ENCODE measurements at places on chromosomes 2 and 18. TPM values are rescaled to one million over a fixed set of nuclear protein-coding genes. Genes with fewer than 3 reads are reported as not detected.
A peak's percentile ranks its signal among the peaks of the same experiment; 100 is the strongest.

GRCh38 chr2:208025814-208026184 lies 472 bp upstream of the PLEKHM3 start:
- no peaks in the 10 kb centered on the region for H3K27me3 ChIP-seq
- H3K4me1 ChIP-seq, result peaks cover 28% of the 10 kb centered on the region
- DNase-seq, result no peak

DNA sequence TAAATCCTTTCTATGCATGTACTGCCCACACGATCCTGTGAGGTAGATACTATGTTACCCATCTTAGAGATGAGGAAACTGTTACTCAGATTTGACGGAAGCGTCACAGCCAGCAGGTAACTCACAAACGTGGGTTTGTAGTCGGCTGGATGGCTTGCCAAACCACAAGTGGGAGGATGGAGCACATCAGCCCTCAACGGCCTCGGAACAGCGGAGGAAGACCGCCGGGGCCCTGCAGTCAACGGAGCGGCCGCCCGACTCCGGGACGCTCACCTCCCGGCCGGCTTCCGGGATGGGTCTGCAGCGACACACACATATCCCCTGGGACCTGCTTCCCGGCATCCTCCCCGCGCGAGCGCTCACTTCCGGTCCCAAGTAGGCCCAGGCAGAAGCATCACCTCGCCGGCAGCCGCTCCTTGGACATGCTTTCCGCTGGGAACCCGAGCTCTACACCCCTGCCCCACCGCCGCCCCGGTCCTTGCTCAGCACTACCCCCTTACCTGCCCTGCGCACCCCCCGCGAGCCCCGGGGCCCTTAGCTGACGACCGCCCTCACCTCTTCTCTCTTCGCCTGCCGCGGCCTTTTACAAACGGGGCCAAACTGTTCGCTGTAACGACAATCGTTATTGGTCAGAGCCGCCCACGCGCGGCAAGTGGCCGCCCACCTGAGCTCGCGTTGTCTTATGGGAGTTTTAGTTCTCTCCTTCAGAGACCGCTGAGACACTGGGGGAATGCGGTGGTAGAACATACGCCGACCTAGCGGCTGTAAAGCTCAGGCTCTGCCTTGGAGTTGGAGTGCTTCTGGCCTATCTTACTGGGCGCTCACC lies at the start of gene C2orf42:
Gene C2orf42 (minus strand): TSS at position 602 of the 826 bp plus-strand sequence. CDS start 9,034 bp downstream, outside the sequence.
- peak within 1 kb of the TSS; percentile 89 for H3K4me3 ChIP-seq
- DNase-seq, result peak; percentile 94
- H3K4me1 ChIP-seq, result peaks cover 6% of the 10 kb centered on the region
- H3K27ac ChIP-seq, result peak within 1 kb of the TSS; percentile 99

- no peaks in the 10 kb centered on the region for H3K4me1 ChIP-seq
- no peaks in the 10 kb centered on the region for H3K36me3 ChIP-seq
- H3K4me3 ChIP-seq, result no peak overlapping the region
- H3K27me3 ChIP-seq, result no peaks in the 10 kb centered on the region
- DNase-seq, result no peak
- no peak overlapping the region for H3K27ac ChIP-seq
Observed at GRCh38 chr18:26317398-26317797, 91.2 kb downstream of the TAF4B start.

DNA sequence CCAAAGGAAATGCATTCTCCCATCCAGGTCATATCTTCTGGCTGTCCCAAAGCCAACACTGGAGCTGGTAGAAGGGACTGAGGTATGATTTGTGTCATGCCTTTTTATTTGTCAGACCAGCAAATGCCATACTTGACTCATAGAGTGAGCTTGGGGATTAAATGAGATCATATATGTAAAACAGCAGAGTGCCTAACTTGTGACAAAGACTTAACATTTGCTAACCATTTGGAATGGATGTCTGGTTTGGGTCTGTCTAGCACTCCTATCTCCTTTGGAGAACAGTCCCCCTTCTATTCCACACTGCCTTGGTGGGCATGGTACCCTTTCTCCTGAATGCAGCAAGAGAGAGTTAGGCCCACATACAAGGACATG lies 128.5 kb upstream of the LGALSL start:
- peaks cover 6% of the 10 kb centered on the region for H3K4me1 ChIP-seq
- no peak overlapping the region for H3K27ac ChIP-seq
- DNase-seq, result no peak
- H3K27me3 ChIP-seq, result no peaks in the 10 kb centered on the region
- no peak overlapping the region for H3K4me3 ChIP-seq

- H3K27ac ChIP-seq, result no peak overlapping the region
- no peaks in the 10 kb centered on the region for H3K36me3 ChIP-seq
- no peak for DNase-seq
- H3K4me3 ChIP-seq, result no peak overlapping the region
Observed at GRCh38 chr2:3179208-3179607, 198.4 kb downstream of the EIPR1 start.

DNA sequence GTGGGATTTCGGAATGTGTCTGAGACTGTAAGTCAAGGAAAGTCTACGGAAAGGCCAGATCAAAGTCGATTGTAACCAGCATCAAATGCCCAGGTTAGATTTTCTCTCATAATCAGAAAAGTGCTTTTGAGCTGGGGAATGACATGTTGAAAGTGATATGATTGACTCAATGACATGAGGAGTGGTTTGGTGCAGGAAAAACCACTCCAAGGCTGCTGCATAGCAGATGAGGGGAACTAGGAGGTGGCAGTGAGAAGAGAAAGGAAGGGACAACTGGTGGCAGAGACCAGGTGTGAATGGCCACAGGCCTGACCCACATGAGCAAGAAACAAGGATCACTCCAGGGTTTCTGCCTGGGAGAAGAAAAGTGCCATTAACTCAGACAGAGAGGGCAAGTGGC lies 822 bp downstream of the SLC35F6 start:
- no peaks in the 10 kb centered on the region for H3K36me3 ChIP-seq
- DNase-seq, result no peak
- H3K27me3 ChIP-seq, result no peaks in the 10 kb centered on the region
- peak overlapping the region; percentile 98 for H3K4me3 ChIP-seq
- H3K4me1 ChIP-seq, result peaks cover 44% of the 10 kb centered on the region
- H3K27ac ChIP-seq, result peak overlapping the region; percentile 93

DNA sequence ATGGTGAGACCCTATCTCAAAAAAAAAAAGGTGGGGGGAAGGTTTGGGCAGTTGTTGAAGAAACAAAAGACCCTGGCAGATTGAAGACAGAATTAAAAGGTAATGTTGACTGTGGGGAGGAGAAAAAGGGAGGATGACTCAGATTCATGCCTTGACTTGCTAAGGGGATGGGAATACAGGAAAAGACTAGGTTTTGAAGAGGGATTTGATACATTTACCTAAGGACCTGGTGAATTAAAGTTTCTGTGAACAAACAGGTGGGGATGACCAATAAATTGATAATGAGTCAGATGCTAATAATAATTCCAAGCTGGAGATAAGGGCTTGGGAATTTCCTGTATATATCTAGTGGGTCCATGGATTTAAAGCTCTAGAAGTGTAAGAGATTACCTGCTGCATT lies 27.6 kb downstream of the TTR start:
- H3K4me3 ChIP-seq, result no peak overlapping the region
- no peaks in the 10 kb centered on the region for H3K4me1 ChIP-seq
- H3K27ac ChIP-seq, result no peak overlapping the region
- H3K27me3 ChIP-seq, result no peaks in the 10 kb centered on the region
- H3K36me3 ChIP-seq, result no peaks in the 10 kb centered on the region

INPP1 gene
- 6.9 TPM for total RNA-seq

DNA sequence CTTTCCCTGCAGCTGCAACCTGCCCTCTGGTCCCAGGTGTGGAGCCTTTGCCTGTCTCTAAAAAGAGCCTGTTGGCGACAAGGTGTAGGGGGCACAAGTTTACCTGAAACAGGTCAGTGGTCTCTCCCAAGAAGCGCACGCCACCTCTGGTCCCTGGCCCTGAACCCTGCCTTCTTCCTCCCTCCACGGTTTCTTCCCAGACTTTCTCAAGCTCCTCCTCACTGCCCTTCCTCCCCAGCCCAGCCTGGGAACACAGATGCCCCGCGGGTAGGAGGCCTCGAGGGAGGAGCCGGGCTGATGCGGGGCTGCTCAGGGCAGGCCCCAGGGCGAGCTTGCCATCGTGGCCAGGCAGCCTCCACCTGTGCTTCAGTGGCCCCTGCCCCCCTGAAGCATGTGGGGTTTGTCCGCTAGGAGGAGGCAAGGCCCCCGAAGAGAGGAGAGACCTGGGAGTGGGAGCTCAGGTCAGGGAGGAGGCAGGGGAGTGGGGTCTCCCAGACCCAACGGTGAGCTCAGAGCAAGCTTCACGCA lies 89.5 kb downstream of the SMAD7 start:
- no peaks in the 10 kb centered on the region for H3K4me1 ChIP-seq
- no peak overlapping the region for H3K4me3 ChIP-seq
- no peaks in the 10 kb centered on the region for H3K27me3 ChIP-seq
- H3K36me3 ChIP-seq, result no peaks in the 10 kb centered on the region
- no peak for DNase-seq

DNA sequence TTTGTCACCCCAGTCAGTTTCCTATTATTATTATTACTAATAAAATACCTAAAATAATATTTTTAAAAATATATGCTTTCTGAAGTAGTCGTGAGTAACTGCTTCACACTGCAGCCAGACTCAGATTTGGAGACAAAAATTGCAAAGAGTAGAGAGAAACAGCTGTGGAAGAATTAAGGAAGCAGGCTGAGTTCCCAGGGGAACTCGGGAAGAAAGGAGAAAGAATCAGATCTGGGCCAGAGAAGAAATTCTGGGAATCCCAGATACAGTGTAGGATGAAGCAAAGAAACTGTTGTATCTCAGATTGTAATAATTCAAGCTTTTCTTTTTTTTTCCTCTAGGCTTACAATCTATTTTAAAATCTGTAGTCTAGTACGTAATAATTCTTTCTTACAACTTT lies 182.3 kb downstream of the FTCDNL1 start:
- no peaks in the 10 kb centered on the region for H3K4me1 ChIP-seq
- H3K27ac ChIP-seq, result no peak overlapping the region
- no peaks in the 10 kb centered on the region for H3K36me3 ChIP-seq
- DNase-seq, result no peak
- no peaks in the 10 kb centered on the region for H3K27me3 ChIP-seq
- H3K4me3 ChIP-seq, result no peak overlapping the region

MC2R gene
- not detected for total RNA-seq

GRCh38 chr2:120262761-120263428 lies 10.2 kb downstream of the RALB start:
- no peak for DNase-seq
- H3K4me1 ChIP-seq, result peaks cover 2% of the 10 kb centered on the region
- no peaks in the 10 kb centered on the region for H3K36me3 ChIP-seq
- H3K27ac ChIP-seq, result no peak overlapping the region

DNA sequence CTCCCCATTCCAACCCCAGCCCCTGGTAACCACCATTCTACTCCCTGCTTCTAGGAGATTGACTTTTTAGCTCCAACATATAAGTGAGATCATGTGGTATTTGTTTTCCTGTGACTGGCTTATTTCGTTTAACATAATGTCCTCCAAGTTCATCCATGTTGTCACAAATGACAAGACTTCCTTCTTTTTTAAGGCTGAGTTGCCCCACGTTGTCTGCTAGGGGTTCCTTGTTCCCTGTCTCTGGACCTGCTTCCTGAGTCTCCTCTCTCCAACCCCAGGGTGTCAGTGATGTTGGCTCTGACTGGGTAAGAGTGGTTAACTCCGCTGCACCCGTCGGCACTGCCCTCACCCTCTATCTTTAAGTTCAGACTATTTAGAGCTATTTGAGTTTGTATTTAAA lies 175.2 kb downstream of the SH3RF3 start:
- H3K27ac ChIP-seq, result no peak overlapping the region
- no peak for DNase-seq
- no peaks in the 10 kb centered on the region for H3K27me3 ChIP-seq

RBKS gene
- total RNA-seq, result 2.0 TPM

- DNase-seq, result no peak
- H3K4me1 ChIP-seq, result no peaks in the 10 kb centered on the region
- H3K36me3 ChIP-seq, result no peaks in the 10 kb centered on the region
- H3K4me3 ChIP-seq, result no peak overlapping the region
- H3K27me3 ChIP-seq, result no peaks in the 10 kb centered on the region
Observed at GRCh38 chr2:153455861-153456260, 22.7 kb downstream of the RPRM start.

DNA sequence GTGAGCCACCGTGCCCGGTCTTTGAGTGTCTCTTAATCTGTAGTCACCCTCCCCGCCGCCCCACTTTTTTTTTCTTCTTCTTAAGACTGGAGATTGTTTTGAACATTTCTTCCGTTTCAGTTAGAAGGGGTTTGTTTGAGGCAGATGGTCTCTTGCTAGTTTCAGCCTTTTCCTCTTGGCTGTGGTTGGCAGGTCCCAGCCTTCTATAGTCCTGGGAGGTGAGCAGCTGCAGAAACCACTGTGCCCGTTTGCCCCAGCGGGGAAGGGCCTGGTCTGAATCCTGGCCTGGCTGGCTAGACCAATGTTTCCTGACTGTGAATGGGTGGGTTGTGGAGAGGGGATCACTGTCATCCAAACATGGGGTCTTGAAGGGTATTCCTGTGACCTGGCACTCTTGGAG lies 30.1 kb upstream of the MCFD2 start:
- H3K36me3 ChIP-seq, result no peaks in the 10 kb centered on the region
- H3K27me3 ChIP-seq, result no peaks in the 10 kb centered on the region

GRCh38 chr2:24421668-24422067 lies 61.3 kb upstream of the ITSN2 start:
- peak; percentile 15 for DNase-seq
- H3K36me3 ChIP-seq, result no peaks in the 10 kb centered on the region
- no peak overlapping the region for H3K4me3 ChIP-seq

GLI2 gene
- 0.49 TPM for total RNA-seq

CCDC68 gene
- total RNA-seq, result 5.8 TPM

FSIP2 gene
- total RNA-seq, result 0.17 TPM

FTCDNL1 gene
- 21.9 TPM for total RNA-seq

DNA sequence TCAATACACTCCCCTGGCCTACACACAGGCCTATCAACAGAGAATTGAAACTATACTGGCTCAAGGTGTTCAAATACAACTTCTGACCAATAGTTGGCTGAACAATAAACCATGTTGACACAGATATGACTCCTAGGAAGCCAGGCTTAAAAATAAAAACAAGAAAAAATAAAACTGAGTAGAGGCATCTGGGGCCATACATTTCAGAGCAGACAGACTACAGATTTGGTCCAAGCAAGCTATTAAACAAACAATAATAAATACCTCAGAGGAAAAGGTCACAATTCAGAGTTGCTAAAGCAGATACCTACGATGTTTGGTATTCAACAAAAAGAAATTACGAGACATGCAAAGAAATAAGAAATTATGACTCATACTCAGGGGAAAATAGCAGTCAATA lies 132.8 kb upstream of the ACVR2A start:
- no peaks in the 10 kb centered on the region for H3K4me1 ChIP-seq
- H3K27me3 ChIP-seq, result no peaks in the 10 kb centered on the region
- H3K27ac ChIP-seq, result no peak overlapping the region
- H3K4me3 ChIP-seq, result no peak overlapping the region

DNA sequence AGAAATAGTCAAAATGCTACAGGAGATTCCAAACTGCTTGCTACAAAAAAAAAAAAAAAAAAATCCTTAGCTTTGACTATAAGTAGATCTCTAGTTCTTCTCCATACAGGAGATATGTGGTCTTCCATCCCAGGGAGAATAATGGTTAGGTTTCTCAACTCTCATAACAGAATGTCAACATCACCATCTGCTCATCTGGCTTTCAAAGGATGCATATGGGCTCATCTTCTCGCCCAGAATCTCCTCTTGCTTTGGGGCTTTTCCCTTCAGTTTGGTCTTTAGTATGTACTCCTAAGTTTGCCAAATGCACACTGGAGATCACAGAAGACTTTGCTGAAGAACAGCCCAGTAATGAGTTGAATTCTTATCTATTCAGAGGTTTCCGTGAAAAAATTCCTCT lies 240.7 kb downstream of the NRXN1 start:
- no peak overlapping the region for H3K27ac ChIP-seq
- H3K4me3 ChIP-seq, result no peak overlapping the region
- no peak for DNase-seq
- no peaks in the 10 kb centered on the region for H3K36me3 ChIP-seq
- H3K27me3 ChIP-seq, result no peaks in the 10 kb centered on the region

GRCh38 chr18:69469444-69469919 lies 68.8 kb downstream of the DOK6 start:
- no peaks in the 10 kb centered on the region for H3K4me1 ChIP-seq
- H3K4me3 ChIP-seq, result no peak overlapping the region
- no peak for DNase-seq

Data from gastrocnemius medialis (tissue), 4 donors.